ENCODE measurements at places on chromosomes 4 and X.

- DNase-seq, result peak; percentile 60
Observed at GRCh38 chr4:68271851-68272357, 26.4 kb upstream of the TMPRSS11B start.

- DNase-seq, result no peak
Observed at GRCh38 chrX:150483356-150483985, 85.0 kb upstream of the MTM1 start.

DNA sequence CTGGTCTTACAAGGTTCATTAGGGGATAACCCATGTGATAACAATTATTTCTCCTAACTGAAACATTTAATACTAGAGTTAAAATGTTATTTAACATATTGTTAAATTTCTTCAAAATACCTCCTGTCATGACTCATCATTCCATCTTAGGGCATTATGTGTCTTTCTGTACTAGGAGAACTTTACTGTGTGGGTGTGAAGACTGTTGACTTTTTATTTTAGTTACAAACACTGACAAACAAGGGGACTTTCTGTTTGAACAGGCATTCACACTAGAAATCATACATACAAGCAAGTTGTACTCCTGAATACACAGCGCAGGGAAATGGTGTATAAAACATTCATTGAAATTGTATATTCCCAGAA is 175.9 kb downstream of the FBXW7 start:
- peak; percentile 20 for DNase-seq

DNA sequence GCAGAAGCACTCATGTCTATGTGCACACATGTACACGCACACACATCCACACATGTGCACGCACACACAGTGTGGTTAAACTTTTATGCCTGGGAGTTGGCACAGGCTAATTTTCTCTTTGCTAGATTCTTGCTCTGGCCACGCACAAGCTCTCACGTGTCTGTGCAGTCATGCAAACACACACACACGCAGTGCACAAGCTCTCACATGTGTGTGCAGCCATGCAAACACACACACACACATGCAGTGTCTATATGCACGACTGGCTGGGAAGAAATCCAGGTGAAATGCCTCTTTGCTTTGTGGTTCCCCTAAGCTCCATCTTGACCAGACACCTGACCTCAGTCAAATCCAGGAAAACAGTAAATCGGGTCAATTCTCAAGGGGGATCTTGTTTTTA is 138.0 kb downstream of the SHOX start:
- no peak for DNase-seq

- peak; percentile 28 for DNase-seq
Observed at GRCh38 chr4:186400676-186401075, 134.7 kb downstream of the F11 start.

- DNase-seq, result peak; percentile 32
Observed at GRCh38 chr4:112747036-112747435, 110.1 kb downstream of the LARP7 start.

DNA sequence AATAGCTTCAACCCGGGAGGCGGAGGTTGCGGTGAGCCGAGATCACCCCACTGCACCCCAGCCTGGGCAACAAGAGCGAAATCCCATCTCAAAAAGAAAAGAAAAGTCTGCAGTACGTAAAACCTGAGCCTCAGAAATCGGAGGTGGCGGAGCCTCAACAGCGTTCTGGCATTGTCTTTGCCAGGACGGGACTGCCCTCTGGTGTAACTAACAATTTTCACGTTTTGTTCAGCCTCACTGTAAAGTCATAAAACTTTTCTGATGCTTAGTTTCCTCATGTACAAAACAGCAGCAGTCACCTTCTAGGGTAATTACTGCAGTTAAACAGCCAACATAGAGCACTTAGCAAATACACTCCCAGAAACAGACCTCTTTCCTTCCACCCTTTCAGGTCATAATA is 121.7 kb downstream of the RBM47 start:
- DNase-seq, result no peak

DNA sequence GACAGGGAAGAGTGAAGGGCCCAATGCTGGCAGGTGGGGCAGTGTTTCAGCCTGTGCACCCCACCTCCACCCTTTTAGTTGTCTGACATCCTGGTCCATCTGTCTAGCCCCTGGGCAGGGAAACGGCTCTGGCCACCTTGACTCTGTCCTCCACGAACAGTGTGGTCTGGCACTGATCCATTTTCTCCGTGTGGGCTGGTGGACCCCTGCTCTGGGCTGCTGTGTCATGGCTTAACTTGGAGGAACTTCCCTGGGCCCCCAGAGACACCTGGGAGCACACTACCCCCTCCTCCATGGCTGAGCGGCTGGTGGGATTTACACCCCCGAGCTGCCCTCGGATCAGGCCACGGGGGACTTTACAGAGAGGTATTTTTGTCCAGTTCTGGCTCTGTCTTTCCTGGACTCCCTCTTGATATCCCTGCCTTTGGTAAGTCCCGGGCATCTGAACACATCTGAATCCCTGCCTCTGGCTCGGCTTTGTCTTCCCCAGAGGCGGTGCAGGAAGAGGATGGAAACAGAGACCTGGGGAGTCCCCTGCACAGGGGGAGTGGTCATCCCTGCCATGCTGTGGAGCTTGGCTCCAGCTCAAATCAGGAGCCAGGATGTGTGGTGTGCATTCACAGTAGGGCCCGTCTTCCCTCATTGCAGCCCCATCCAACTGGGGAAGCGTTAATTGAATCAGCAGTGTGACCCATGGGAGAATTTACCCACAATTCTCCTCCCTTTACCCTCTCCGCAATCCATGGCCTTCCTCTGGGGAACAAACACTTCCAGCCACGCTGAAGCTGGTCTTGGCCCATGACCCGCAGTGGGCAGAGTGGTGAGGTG is 6.3 kb upstream of the NKX1-1 start:
- DNase-seq, result no peak

DNA sequence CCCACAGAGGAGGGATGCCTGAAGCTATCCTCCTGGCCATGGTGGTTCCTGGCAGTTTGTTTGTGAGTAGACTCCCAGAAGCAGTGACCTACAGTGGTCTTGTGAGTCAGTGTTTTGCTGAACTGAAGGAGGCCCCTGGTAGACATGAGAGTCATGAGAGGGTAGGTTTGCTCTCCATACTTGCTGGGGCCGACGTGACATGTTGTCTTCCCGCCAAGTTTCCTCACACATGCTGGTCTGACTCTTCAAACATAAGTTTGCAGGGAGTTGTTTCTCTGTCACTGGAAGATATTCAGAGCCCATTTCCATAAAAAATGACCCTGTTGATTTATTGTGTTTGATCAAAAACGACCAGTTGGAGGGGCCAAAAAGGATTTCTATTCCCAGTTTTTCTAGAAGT is 131.1 kb upstream of the SCML1 start:
- DNase-seq, result no peak

DNA sequence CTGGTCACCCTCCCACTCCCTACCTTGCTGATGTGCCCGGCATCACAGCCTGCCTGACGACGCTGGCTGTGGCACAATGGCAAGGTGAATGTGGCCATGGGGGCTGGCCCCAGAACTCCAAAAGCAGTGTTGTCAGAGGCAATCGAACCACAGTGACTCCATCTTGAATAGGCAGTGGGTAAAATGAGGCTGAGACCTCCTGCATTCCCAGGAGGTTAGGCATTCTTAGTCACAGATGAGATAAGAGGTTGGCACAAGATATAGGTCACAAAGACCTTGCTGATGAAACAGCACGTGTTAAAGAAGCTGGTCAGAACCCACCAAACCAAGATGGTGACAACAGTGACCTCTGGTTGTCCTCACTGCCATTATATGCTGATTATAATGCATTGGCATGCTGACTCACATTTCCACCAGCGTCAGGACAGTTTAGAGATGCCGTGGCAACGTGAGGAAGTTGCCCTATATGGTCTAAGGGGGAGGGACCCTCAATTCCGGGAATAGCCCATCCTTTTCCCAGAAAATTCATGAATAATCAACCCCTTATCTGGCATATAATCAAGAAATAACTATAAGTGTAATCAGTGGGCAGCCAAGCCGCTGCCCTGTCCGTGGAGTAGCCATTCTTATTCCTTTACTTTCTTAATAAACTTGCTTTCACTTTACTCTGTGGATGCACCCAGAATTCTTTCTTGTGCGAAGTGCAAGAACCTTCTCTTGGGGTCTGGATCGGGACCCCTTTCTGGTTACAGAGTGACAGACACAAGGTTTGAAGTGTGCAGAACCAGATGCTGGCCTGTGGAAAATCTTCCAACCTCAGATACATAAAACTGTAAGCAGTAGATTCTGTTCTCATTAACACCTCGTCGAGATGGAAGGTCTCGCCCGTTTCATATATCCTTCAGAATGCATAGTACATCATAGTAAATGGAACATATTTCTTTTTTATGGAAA is 26.8 kb upstream of the CLDN24 start:
- DNase-seq, result peak; percentile 99

DNA sequence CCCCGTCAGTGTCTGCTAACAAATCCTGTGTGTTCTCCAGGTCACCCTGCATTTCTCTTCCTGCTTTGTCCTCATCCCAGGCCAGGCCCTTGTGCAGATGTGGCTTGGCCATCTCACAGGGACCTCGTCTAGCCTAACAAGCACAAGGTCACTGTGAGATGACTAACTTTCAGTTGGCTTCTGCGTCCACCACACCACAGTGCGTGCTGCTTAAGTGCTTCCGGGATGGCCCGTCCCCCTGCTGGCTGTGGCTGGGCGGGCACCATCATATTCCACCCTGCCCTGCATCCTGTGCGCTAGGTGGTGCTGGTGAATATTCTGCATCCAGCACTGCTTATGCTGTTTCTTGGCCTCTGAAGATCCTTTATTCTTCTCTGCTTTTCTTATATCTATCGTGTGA is 33.8 kb downstream of the RBBP7 start:
- DNase-seq, result peak; percentile 18

- DNase-seq, result no peak
Observed at GRCh38 chr4:948936-949300, 16.7 kb downstream of the TMEM175 start.

DNA sequence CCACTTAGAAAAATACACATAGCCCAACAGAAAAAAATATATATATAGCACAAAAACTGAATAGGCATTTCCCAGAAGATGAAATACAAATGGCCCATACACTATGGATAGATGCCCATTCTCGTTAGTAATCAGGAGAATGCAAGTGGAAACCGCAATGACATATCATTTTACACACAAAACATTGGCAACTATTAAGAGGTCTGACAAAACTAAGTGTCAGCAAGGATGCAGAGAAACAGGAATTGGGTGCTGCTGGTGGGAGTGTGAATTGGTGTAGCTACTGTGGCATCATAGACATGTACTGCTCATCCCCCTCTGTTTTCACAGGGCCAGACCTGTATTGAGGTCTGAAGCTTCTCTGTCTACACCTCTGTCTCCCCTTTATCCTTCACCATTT is 320.0 kb downstream of the IDS start:
- DNase-seq, result no peak

All from fibroblast of skin of right biceps (primary cell).